Fibroblast of skin of right biceps (primary cell): ENCODE measurements at places on chromosomes 1 and 21.

DNA sequence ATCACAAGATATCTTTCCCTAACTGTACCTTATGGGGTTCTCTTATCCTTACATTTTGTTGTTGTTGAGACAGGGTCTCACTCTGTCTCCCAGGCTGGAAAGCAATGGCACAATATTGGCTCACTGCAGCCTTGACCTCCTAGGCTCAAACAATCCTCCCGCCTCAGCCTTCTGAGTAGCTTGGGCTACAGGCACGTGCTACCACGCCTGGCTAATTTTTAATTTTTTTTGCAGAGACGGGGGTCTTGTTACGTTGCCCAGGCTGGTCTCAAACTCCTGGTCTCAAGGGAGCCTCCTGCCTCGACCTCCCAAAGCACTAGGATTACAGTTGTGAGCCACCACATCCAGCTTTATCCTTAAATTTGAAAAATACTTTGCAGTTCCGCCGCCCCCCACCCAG, 10.4 kb downstream of the RERE start:
- no peak for DNase-seq

DNA sequence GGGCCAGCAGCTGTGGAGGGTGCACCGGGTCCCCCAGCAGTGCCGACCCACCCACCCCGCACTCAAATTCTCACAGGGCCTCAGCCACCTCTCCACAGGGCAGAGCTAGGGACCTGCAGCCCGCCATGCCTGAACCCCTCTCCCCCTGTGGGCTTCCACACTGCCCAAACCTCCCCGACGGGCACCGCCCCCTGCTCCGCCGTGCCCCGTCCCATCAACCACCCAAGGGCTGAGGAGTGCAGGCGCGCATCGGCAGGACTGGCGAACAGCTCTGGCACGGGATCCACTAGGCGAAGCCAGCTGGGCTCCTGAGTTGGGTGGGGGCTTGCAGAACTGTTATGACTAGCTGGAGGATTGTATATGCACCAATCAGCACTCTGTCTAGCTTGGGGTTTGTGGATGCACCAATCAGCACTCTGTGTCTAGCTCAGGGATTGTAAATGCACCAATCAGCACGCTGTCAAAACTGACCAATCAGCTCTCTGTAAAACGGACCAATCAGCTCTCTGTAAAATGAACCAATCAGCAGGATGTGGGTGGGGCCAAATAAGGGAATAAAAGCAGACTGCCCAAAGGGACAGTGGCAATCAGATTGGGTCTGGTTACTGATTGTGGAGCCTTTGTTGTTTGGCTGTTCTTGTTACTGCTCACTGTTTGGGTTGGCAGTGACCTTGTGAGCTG, 12.4 kb upstream of the RCAN3 start:
- no peak for DNase-seq

- DNase-seq, result no peak
Measured at GRCh38 chr1:64155278-64155677, 48.1 kb upstream of the UBE2U start.

DNA sequence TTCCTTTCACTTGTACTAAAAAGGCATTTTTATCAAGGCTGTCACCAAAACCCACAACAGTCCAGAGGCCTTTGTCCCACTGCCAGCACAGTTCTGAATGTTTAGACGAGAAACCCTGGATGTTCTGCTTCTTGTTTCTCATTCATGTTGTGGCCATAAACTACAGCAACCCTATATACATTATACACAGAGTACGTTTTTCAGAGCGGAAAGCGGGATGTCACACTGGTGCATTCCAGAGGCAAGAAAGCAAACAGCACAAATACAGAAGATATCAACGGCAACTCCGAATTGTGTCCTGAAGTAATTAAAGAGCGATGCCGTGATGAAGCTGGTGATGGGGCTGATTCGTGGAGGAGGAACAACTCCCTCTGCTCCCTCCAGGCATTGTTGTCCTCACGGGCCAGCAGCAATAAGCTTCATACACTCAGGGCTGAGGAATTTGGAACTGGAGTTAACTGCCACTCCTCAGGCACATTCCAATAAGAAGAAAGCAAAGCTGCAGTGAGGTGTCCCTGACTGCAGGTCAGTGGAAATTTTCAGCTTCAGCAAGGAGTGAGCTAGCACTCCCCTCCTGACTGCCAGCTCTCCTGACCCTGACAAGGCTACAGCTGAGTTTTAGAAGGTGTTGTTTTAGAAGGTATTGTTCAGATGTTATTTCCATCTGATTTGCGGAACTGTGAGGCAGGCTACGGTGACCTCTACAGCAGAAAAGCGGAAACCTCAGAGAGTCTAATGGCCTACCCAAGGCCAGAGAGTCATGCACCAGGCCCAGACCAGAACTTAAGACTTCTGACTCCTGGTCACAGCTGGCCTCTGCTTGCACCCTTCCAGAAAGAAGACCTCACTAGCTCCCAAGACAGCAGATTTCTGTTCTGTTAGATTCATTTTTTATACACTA, 149.0 kb downstream of the TGFBR3 start:
- DNase-seq, result peak; percentile 94

DNA sequence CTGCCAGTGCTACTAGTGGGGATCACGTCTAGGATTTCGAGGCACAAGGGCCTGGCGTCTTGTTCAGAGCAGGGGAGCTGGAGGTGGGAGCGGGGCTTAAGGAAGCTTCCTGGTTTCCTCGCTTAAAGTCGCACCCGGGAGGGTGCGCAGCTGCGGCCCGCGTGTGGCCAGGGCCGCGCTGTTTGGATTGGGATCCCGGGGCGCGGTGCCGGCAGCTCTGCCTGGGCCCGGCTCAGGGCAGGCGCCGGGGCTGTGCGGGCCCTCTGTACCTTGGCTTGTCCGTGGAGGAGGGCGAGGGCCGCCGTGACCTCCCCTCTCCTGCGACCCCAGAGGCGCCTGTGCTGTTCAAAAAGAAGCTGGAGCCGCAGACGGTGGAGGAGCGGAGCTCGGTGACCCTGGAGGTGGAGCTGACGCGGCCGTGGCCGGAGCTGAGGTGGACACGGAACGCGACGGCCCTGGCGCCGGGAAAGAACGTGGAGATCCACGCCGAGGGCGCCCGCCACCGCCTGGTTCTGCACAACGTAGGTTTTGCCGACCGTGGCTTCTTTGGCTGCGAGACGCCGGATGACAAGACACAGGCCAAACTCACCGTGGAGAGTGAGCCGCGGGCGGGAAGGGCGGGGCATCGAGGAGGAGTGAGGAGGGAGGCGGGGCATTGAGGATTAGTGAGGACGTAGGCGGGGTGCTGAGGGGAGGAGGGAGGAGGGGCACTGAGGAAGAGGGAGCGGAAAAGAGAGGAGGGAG, 67.8 kb downstream of the OBSCN start:
- peak; percentile 89 for DNase-seq

- no peak for DNase-seq
Measured at GRCh38 chr21:34143685-34144182, 70.4 kb downstream of the MRPS6 start.

GRCh38 chr1:160830321-160831153, 32.1 kb downstream of the CD244 start:
- peak; percentile 10 for DNase-seq
